Colonic mucosa (tissue), 4 donors: ENCODE measurements at places on chromosomes 16 and 17. TPM values are rescaled to one million over a fixed set of nuclear protein-coding genes. Genes with fewer than 3 reads are reported as not detected.

The KRTAP4-5 gene
- total RNA-seq, result not detected

The ACSM2A gene
- 0.20 TPM for total RNA-seq

The SLC12A3 gene
- total RNA-seq, result not detected

The KCNG4 gene
- total RNA-seq, result not detected

The FOXO3B gene
- 3.0 TPM for total RNA-seq

The CDRT15L2 gene
- not detected for total RNA-seq

The FNDC8 gene
- total RNA-seq, result not detected

The MYH8 gene
- total RNA-seq, result not detected

The PROCA1 gene
- 2.5 TPM for total RNA-seq

The HBA1 gene
- 50.3 TPM for total RNA-seq

The KRT24 gene
- 0.57 TPM for total RNA-seq

GRCh38 chr16:11535494-11535893, 51.2 kb downstream of the LITAF start:
- DNase-seq, result no peak

- no peak for DNase-seq
These were observed 20.6 kb upstream of the MAPT start for GRCh38 chr17:45873728-45874127.

GRCh38 chr17:54813896-54814295, 86.8 kb upstream of the TOM1L1 start:
- DNase-seq, result no peak

DNA sequence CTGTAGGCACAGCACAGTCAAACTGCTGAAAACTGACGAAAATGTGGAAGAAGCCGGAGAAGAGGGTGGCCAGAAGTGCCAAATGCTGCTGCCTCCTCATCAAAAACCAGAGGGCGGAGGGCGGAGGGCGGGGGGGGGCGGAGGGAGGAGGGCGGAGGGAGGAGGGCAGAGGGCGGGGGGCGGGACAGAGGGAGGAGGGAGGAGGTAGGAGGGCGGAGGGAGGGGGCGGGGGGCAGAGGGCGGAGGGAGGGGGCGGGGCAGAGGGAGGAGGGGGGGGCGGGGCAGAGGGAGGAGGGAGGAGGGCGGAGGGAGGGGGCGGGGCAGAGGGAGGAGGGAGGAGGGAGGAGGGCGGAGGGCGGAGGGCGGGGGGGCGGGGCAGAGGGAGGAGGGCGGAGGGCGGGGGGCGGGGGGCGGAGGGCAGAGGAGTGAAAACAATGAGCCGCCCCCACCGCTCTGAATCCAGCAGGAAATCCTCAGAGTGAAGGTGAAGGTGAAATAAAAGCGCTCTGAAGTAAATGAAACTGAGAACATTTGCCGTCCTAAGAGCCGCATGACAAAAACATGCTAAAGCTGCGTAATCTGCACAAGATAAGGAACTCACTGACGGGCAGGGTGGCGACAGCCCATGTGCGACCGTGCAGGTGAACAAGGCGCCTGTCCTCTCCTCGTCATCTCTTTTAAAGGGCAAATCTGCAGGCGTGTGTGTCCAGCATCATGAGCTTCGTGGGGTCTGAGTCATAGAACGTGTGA, 22.6 kb upstream of the CBFA2T3 start:
- no peak for DNase-seq

- no peak for DNase-seq
These were observed 117.0 kb downstream of the RGS9 start for GRCh38 chr17:65254166-65254565.

GRCh38 chr16:54266363-54266955, 20.1 kb downstream of the IRX3 start:
- no peak for DNase-seq

DNA sequence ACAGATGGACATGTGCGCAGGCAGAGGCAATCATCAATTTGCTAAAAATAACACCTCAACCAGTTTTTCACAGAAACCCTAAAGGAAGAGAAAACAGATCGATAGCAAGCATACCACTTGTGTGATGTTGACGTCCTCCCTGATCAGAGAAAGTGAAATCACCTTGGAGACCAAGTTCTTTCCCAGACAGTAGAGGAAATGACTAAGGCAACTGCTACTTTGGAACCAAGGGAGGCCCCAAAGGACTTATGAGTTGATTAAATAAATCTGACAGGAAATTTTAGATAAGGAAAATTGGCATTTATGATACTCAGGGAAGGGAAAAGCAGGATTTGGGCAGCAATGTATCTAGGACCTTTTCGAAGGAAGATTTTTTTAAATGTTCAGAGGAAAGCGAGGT, 267.1 kb upstream of the ASIC2 start:
- no peak for DNase-seq

DNA sequence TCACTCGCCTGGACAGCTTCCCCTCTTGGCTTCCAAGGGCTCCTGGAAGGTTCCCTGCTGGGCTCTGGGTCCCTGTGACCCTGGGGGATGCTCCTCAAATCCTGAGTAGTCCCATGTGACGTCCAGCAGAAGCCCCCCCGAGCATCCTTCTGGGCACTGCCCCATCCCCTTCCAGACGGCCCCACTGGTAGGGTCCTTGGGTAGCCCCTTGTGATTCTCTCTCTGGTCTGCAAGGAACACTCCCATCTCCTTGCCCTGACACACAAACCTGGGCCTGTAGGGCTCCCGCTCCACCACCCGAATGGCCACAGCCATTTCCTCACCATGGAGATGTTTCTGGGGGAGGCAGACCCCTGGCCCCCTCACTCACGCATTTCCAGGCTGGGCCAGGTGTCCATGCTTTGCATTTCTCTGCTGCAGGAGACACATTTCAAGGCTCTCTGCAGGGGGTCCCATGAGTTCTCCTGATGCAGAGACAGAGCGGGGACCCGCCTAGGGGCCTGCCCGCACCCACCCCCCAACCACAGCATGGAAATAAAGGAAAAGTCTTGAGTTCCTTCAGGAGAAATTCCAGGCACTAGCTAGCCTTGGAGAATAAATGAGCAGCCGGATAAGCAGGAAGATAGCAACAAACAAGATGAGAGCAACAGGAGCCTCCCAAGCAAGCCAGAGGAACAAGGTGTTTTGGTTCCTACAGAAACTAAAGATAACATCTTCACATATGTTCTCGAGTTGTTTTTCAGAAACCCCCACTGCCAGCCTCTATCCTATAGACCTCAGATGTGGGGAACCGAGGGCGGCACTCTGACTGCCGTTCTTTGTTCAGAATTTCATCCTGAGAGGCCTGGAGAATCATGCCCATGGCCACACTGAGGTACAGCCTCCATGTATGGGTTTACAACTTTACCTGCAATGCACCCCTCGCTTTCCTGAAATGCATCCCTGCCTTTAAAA, 128.8 kb downstream of the MGAT5B start:
- DNase-seq, result no peak

GRCh38 chr16:65793781-65794180, 572.7 kb upstream of the CDH5 start:
- DNase-seq, result no peak

GRCh38 chr17:4747847-4748246, 8.1 kb upstream of the CXCL16 start:
- DNase-seq, result no peak

- peak; percentile 81 for DNase-seq
These were observed 46.3 kb downstream of the DNAH9 start for GRCh38 chr17:11644265-11645212.

DNA sequence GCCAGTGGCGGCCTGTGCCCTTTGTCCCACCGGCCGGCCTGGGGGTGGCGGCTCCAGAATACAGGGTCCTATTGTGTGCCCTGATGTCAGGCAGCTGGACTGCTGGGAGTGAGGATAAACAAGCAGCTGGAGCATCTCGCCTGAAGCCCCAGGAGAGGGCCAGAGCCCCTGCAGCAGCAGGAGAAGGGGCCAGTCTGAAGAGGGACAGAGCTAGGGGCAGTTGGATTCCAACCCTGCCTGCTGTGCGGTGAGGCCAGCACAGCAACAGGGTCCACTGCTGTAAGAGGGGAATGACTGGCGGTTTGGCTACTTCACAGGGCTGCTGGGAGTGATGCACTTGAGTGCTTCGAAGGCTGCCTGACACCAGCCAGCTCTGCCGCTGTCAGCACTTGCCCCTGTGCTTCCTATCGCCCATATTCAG, 25.0 kb downstream of the RAB11FIP4 start:
- DNase-seq, result no peak

- peak; percentile 38 for DNase-seq
These were observed 1.6 kb downstream of the ASIC2 start for GRCh38 chr17:33291248-33292200.

DNA sequence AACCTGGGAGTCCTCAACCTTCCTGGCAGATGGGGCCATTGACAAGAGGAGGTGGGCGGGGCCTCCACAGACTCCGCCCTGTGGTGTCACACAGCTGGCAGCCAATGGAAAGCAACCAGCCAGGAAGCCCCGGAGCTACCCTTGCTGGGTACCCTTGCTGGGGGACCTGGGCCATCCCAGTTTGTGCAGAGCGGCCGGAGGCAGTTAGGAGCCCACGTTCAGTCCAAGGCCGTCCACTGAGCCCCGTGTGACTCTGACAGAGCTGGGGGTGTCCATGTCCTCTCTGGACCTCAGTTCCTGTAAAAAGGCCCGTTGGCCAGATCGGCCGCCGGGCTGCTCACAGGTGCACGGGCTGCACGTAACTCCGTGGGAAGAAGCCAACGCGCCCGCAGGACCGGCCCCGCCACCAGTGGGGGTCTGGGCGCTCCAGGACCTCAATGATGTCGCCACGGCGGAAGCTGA, 17.1 kb upstream of the FAM83G start:
- no peak for DNase-seq

DNA sequence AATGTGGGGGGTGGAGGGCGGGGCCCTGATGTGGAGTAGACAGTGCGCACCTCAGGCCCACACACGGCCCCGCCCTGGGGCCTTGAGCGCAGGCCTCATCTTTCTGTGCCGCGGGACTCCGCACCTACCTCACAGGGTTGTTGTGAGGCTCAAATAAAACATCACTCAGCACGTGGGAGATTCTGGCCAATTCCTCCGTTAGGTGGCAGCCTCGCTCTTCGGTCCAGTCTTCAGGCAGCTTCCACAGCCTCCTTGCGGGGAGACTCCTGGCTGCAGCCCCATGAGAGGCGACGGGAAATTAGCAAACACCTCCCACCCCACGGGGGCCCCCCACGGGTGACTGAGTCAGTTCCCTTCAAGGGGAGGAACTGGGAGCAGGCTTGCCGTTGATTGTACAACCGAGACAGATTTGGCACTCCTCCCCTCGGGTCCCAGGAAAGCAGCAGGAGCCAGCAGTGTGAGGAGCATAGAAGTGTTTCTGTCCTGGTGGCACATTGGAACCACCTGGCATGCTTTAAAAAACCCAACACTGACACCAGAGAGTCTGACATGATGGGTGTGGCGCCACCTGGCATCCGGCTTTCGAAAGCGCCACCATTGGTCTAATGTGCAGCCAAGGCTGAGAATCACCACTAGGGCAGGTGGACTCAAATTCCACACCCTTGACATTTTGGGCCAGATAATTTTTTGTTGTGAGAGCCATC, 7.6 kb downstream of the MRM1 start:
- peak; percentile 45 for DNase-seq

- no peak for DNase-seq
These were observed 320.4 kb downstream of the ZFHX3 start for GRCh38 chr16:72727565-72727964.
